ENCODE measurements at places on chromosomes 4 and X. TPM values are rescaled to one million over a fixed set of nuclear protein-coding genes. Genes with fewer than 3 reads are reported as not detected.

GRCh38 chrX:152149648-152150047 is 11.3 kb upstream of the MAGEA10 start:
- no peak for DNase-seq

SPINK2 gene
- 0.26 TPM for polyA plus RNA-seq

GTPBP6 gene
- polyA plus RNA-seq, result 59.8 TPM

- no peak for DNase-seq
These were observed 599.6 kb upstream of the LCORL start for GRCh38 chr4:18621186-18621585.

NIPAL1 gene
- 8.6 TPM for polyA plus RNA-seq

SRPX gene
- 18.7 TPM for polyA plus RNA-seq

GRCh38 chr4:142817442-142817841 is 28.7 kb downstream of the INPP4B start:
- no peak for DNase-seq

DNA sequence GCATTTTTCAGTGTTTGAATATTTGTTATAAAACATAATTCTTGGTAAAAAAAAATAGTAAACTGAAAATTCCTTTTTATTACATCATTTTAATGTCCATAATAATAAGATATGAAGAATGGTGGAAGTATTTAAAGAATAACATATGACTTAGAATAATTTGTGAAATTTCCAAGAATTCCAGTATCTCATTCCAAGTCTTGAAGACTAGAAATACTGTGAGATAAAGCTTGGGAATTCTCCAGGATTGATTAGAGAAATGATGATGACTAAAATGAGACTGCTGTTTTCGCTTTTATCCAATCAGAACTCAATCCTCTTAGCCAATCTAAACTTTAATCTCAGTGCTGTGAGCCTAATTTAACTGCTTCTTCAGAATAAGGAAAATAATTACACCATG is 184.2 kb upstream of the HCCS start:
- DNase-seq, result no peak

TRPC5OS gene
- 0.06 TPM for polyA plus RNA-seq

GRCh38 chrX:30039768-30040167 is 175.6 kb upstream of the MAGEB2 start:
- no peak for DNase-seq

DNA sequence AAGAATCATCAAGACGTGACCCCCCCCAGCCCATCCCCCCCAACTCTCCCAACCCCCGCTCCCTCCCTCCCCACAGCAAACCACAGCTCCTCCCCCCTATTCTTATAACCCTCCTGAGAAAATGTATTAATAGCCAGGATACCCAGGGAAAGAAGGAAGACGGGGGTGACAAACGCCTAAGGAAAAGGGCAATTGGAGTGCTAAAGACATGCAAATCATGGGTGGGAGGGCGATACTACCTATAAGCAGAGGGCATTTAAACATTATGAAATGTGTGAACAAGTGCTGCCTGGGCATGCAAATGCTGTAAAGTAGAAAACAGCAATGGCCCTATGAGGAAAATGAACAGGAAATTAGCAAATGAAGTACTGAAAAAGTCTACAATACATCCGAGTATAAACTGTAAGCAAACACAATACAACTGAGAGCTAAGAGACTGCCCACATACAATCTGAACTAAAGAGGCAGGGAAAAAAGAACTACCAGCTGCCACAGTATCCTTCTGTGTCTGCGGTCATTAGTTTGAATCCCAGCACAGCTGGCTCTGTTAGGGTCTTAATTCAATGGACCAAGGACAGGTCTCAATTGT is 2.4 kb downstream of the CXXC4 start:
- no peak for DNase-seq

DNA sequence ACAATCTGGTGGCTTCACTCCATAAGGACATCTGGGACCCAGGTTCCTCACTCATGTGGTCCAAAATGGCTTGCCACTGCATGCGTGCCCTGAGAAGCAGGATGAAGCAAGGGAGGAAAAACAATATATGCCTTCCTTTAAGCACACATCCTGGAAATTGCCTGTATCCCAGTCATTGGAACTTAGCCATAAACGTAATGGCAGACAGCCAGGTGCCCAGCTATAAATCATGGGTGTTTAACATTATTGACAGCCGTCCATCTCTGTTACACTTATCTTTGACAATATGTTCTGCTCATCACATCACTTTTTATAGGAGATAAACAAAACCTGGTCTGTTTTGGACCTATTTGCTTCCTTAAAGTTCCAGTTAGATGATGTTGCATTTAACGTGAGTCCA is 181.0 kb downstream of the AASDH start:
- DNase-seq, result no peak

GRCh38 chr4:87092389-87093141 is 127.9 kb downstream of the KLHL8 start:
- no peak for DNase-seq

DNA sequence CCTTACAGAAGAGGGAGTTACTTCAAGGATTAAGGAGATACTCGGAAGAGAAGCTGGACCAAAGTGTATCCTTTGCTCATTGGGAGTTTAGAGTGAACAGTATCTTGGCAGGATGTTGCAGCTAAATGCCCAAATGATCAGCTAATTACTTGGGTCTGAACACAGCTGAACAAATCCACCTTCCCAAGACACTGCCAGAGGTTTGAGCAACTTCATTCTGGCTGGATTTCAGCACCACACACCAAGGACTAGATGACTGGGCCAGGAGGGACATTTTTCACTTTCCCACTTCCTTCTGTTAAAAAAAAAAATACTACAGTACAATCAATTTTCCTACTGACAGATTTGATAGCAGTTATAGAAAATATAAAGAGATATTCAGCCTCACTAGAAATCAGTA is 324.6 kb downstream of the MID1IP1 start:
- no peak for DNase-seq

- no peak for DNase-seq
These were observed 75.0 kb downstream of the PTTG2 start for GRCh38 chr4:38034986-38035882.

GRCh38 chr4:105147016-105147552 is 408 bp downstream of the TET2 start:
- DNase-seq, result no peak

TASL gene
- 0.47 TPM for polyA plus RNA-seq

- DNase-seq, result peak; percentile 63
These were observed at the start of gene PAK3 for GRCh38 chrX:111095974-111096895. PAK3 (plus strand) TSS chrX:111096191; CDS start chrX:111123104, 26,913 bp downstream.

PDHA2 gene
- polyA plus RNA-seq, result not detected

DNA sequence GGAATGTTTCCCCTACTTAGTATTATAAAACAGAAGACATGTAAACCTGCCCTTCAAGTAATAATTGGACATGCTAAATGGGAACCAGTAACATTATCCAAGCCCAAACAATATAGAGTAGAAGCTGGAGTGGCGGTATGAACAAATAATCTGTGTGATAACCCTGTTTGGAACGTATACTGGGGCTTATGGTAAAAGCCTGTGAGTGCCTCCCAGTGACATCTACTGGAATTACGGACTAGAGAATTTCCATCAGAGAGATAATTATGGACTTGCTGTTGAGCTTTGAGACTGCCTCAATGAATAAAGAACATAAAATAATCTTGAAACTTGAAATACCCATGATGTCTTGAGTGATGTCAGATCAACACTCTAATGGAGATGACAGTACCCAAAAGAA is 406.3 kb upstream of the GRIA3 start:
- DNase-seq, result no peak

DNA sequence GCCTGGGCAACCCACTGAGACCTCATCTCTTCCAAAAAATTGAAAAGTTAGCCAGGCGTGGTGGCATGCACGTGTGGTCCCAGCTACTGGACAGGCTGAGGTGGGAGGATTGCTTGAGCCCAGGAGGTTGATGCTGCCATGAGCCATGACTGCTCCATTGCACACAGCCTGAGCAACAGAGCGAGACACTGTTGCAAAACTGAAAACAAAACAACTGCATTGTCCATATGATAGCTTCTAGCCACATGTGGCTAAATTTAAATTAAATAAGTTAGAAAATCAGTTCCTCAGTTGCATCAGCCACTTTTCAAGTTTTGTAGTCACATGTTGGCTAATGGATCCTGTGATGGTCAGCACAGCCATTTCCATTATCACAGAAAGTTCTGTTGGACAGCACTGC is 67.9 kb downstream of the GAB1 start:
- DNase-seq, result no peak

DCAF12L1 gene
- polyA plus RNA-seq, result 6.4 TPM

DNA sequence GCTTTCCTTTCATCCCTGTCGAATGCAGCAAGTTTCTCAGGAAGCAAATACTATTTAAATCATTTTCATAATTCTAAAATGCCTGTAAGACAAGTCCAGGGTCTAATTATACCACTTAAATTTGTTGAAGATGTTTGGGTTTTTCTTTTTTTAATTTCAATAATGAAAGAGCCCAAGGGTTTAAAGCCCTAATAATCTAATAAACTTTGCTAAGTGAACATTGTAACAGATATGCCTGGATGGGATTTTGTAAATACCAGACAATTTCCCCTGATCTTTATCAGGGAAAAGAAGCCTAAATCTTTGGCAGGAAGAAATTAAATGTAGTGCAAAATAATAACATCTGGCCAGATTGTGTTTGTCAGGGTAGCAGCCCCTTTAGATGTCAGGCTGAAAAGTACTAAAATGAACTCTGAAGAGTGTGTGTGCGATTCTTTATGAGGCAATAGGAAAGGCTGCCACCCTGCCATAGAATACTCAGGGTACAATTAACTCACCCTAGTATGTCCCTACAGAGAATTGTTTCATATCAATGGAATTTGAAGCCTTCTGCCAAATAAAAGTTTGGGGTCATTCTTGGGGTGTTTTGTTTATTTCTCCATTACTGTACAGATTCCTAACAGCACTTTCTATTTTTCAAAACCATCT is 45.6 kb downstream of the GPC3 start:
- DNase-seq, result no peak

Measured in renal cortex interstitium (tissue), 15 donors.